ENCODE measurements at places on chromosomes 16 and 17. TPM values are rescaled to one million over a fixed set of nuclear protein-coding genes. Genes with fewer than 3 reads are reported as not detected.

Gene ARHGDIG
- total RNA-seq, result 0.12 TPM

Gene HSPB9
- not detected for total RNA-seq

Gene NRN1L
- not detected for total RNA-seq

Gene CNGB1
- total RNA-seq, result not detected

Gene PTGES3L
- 0.44 TPM for total RNA-seq

Gene KCNJ16
- not detected for total RNA-seq

Gene WNT9B
- total RNA-seq, result not detected

Gene SLC13A5
- not detected for total RNA-seq

Gene PLA2G15
- total RNA-seq, result 38.0 TPM

Gene RAI1
- 16.0 TPM for total RNA-seq

Gene RRAD
- 8.0 TPM for total RNA-seq

Gene CRHR1
- total RNA-seq, result not detected

Gene MYBBP1A
- 52.6 TPM for total RNA-seq

Gene OR2C1
- 0.25 TPM for total RNA-seq

Gene PDE6G
- total RNA-seq, result not detected

Gene NHLRC4
- total RNA-seq, result 2.0 TPM

Gene TEX14
- total RNA-seq, result 0.11 TPM

Gene C16orf78
- not detected for total RNA-seq

Gene RCVRN
- not detected for total RNA-seq

Gene GP2
- not detected for total RNA-seq

Gene SPATA22
- not detected for total RNA-seq

Gene SLC5A11
- total RNA-seq, result not detected

Gene PROCA1
- total RNA-seq, result 1.7 TPM

Gene CMIP
- total RNA-seq, result 5.5 TPM

Gene RPGRIP1L
- total RNA-seq, result 17.4 TPM

Gene KCNJ12
- under 0.01 TPM for total RNA-seq

Gene NT5M
- total RNA-seq, result 2.2 TPM

Gene APPBP2
- total RNA-seq, result 46.1 TPM

Gene ACSM5
- total RNA-seq, result 0.66 TPM

Gene NACA2
- total RNA-seq, result not detected

Gene CCR7
- total RNA-seq, result not detected

All from uterine smooth muscle cell (primary cell).